ENCODE measurements at places on chromosomes 12 and 14.

DNA sequence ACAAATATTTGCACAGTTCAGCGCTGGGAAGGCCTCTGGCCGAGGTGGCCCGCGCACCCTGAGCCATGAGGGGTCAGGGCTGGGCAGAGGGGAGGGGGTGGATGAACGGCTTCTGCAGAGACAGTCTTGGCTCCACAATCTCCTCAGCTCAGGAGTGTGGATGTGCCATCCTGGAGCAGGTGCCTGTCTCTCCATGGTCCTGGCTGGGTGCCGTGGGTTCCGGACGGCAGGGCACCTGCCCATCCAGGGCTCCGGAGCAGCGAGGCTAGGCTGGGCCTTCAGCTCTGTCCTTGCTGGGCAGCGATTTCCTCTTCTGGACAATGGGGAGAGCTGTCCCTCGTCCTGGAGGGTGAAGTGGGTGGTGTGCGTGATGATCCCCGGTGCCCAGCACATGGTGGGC lies 55.6 kb downstream of the KIF26A start:
- DNase-seq: no peak

DNA sequence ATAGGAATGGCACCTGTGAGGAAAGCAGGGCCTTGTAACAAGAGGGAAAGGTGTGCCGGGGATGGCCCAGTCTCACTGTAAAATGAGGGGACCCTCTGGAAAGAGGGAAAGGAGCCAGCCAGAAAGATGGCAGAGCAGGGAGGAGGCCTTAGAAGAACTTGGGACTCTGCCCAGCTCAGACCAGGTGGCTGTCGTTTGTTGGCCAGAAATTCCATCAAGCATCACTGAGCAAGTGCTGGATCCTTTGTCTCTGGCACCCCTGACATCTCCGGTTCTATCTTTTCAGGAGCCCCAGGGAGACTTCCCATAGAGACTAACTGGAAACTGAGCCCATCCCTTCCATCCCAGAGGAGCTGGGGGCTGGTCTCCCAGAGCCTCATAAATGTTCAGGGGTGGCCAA lies 43.3 kb downstream of the DEGS2 start:
- no peak for DNase-seq

DNA sequence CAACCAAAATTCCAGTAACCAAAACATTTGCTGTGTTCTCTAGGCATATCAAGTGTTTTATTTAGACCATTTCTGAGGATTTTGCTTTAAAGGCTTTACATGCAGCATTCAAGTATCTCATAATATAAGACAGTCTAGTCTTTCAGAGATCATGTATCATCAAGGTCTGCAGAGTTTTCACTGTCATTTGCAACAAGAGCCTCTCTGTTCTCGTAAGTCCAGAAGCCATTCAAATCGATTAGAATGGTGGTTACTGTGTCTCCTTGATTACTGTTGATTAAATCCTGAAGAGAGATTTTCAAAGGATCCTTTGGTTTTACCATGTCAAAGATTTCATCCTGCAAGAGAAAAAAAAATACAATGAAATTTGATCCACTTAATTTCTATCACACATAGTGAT lies 36.3 kb downstream of the PPP2R3C start:
- no peak for DNase-seq

GRCh38 chr12:97639702-97640101 lies 177.1 kb downstream of the RMST start:
- no peak for DNase-seq

- DNase-seq: no peak
These were observed 425.9 kb downstream of the FSCB start for GRCh38 chr14:44081146-44081545.

- no peak for DNase-seq
These were observed 160.5 kb downstream of the PAH start for GRCh38 chr12:102756530-102756929.

DNA sequence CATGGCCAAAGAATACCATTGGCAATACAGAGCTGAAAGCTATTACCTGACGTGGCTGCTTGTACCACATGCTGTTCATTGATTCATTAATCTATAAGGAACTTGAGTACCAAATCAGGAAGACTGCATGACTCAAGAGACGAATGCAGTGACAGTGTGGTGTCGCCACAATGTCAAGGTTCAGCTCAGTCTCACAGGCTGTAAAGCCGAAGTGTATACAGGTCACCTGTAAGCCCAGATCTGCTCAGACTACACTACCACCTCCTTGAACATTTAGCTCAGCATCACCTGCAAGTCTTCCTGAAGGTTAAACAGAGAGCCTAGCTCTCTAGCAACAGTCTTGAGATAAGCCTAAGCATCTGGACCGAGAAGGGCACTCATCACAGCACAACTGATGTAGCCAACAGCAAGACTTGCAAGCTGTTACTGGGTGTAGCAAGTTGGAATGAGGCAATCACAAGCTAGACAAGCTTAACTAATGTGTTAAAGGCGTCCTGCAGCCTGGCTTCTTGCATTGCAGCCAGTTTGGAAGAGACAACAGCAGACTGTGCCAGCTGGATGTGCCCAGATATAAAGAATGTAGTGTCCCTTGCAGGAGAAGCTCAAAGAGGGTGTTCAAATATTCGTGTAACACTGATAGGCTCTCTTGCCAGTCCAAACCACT lies 21.0 kb downstream of the TMTC1 start:
- DNase-seq: no peak

DNA sequence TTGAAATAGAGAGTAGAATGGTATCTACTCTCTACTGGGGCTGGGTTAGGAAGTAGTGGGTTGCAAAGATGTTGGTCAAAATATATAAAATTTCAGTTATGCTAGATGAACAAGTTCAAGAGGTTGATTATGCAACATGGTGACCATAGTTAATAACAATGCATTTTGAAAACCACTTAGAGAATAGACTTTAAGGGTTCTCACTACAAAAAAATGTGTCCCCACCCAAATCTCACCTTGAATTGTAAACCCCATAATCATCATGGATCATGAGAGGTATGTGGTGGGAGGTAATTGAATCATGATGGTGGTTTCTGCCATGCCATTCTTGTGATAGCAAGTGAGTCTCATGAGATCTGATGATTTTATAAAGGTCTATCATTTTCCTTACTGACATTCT lies 94.0 kb downstream of the C12orf50 start:
- no peak for DNase-seq

DNA sequence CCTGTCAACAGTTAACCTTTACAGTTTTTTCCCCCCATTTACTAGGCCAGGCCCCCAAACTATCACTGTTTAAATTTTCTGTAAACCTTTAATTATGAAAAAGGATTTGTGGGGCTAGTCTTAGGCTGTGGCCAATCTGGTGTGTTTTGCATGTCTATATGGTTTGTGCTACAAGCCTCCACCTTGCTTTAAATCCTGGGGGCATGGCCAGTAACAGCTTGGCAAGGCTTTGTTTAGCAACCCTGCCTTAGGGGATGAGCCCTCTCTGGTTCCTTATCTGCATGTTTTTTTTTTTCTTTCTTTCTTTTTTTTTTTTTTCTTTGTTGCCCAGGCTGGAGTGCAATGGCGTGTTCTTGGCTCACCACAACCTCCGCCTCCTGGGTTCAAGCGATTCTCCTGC lies 102.7 kb downstream of the KCNMB4 start:
- no peak for DNase-seq

DNA sequence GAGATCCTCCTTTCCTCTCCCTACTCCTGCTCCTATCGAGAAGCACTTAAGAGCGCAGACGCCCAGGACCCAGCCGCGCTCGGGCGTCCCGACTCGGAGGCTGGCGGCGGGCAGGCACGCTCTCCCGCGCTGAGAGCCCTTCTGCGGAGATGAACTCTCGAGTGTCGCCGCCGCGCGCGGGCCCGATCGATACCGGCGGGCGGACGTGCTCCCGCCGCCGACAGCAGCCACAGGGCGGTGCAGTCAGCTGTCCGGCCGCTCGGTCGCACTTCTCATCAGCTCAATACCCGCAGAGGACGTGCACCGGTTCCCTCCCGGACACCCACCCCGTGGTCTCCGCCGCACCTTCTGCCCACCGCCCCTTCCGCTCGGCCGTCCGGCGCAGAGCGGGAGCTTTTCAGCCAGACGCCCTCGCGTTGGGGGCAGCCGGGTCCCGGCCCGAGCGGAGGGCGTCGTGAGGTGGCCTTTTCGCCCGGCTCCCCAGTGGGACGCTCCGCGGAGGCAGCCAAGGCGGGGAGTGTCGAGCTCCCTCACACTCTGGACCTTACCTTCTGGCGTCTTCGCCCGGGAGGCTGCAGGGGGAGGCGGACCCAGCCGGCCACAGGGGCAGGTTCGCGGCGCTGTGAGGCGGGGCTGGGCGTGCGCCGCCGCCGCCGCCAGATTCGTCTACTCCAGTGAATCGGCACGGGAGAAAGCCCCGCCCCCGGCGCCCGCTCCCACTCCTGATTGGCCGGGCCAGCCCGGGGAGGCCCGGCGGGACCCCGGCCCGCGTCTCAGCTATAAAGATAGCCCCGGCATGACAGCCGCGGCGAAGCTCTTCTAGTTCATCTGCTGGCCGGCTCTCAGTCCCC lies at the start of gene INSM2:
Gene INSM2 (plus strand): TSS at position 808 of the 851 bp plus-strand sequence. CDS start 89 bp downstream, outside the sequence.
- no peak for DNase-seq

- no peak for DNase-seq
These were observed 488.8 kb upstream of the CCDC196 start for GRCh38 chr14:65997347-65997746.

DNA sequence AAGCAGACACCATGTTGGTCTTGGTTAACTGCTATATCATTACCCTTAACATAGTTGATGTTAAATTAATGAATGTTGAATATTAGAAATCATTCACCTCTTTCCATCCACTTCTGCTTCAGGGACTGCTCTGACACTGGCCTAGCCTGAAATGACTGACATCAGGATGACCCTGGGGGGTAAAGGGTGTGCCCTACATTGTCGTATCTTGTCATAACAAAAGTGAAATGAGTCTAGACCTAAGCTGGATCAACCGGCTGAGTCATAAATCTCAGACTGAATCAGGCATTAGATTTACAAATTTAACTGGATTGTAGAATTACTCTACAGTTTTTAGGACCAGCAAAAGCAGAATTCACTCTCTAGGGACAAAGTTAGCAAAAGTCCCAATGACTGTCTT lies 35.3 kb downstream of the KICS2 start:
- DNase-seq: no peak

DNA sequence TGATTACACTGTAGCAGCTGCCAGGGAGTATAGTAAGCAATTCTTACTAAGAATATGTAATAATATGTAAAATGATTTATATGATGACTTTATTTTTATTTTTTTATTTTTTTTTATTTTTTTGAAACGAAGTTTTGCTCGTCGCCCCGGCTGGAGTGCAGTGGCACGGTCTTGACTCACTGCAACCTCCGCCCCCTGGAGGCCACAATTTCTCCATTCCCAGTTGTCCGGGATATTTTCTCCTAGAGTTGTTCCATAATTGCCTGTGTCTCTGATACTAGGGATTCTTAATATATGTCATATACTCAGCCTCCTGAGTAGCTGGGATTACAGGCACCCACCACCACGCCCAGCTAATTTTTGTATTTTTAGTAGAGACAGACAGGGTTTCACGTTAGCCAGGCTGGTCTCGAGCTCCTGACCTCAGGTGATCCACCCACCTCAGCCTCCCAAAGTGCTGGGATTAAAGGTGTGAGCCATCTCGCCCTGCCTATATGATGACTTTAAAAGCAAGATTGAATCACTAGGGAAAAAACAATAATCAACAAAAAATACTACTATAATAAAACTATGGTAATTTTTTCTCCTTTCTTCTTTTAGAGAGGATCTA lies 12.2 kb upstream of the ITPR2 start:
- no peak for DNase-seq

DNA sequence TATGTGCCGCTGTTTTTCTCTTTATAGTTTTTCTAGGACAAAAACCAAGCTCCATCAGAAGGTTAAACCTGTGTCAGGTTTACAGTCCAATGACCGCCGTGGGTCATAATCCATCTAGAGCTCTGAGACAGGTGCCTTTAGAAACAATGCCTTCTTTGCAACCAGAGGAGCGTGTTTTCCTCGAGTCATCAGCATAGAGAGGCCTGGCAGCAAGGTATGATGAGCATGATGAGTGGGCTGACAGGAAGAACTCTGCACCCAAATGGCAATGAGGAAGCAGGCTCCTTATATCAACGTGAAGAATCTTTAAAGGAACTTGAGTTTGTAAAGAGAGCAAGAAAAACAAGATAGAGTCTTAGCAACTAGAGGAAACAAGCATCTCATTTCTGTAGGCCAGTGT lies 60.5 kb upstream of the NUDT4 start:
- DNase-seq: no peak

GRCh38 chr12:49346659-49347310 lies at the start of gene DNAJC22:
Gene DNAJC22 (plus strand): TSS chr12:49346888. CDS start chr12:49348873, 1,985 bp downstream.
- DNase-seq: no peak

DNA sequence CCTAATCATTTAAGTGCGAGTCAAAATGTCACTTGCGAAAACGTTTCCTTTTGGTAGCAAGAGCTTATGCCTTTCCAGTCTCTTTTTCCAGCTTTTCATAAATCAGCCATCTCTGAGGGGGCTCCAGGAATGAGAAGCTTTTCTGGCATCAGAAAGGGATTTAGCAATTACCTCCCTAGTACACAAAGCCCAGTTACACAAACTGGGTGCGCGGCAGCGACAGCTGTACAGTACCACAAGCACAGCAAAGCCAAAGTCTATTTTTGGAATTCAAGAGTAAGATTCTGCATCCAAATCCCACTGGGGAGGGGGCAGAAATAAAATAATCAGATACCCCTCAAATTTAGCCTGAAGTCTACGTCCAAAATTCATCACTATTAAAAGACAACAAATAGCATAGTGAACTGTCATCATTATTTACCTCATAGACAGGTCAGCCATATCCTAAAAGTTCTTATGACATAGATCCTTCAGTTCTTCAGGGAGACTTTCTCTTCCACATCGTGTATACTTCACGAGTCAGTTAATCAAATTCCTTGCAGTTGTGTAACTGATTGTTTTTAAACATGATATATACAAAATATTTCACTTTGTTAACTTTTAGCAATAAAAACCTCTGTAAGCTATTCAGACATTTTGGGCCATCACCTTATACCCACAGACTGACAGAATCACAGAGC lies 150.8 kb downstream of the TTC7B start:
- no peak for DNase-seq

- DNase-seq: no peak
These were observed 114.8 kb upstream of the FLRT2 start for GRCh38 chr14:85415015-85415712.

DNA sequence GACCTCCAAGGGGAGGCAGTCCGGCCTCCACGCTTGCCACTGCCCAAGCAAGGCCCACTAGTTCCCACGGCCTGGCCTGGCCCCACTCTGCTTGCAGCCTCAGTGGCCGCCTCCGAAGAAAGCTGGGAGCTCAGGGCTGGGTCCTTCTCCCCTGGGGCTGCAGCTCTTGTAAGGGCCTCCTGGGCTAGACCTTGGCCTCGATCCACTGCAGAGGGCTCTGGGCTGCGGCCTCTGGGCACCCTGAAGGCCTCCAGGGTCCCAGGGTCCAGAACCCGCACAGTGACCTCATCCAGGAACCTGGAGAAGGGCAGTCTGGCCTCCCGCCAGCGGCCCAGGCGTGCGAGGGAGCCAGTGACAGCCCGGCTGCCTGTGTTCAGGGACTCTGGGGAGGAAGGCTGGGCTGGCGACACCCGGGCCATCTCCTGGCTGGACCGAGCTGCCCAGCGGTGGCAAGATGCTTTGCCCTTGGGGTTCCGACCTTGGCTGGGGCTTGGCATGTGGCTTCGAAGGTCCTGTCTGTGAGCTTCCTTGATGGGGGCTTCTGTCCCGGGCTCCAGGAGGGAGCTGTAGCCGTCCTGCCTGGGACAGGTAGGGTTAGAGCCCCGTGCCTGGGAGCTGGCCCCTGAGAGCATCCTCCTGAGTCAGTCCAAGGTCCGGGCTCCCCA lies 9.8 kb downstream of the BEGAIN start:
- DNase-seq: no peak

GRCh38 chr14:53331247-53331646 lies 178.1 kb upstream of the DDHD1 start:
- no peak for DNase-seq

GRCh38 chr14:61385002-61385685 lies 63.8 kb downstream of the PRKCH start:
- DNase-seq: no peak

GRCh38 chr14:78319887-78320635 lies 149.9 kb downstream of the NRXN3 start:
- DNase-seq: no peak
